Islet precursor cell (in vitro differentiated cells): ENCODE measurements at places on chromosomes 2 and 18.
A peak's percentile ranks its signal among the peaks of the same experiment; 100 is the strongest.

DNA sequence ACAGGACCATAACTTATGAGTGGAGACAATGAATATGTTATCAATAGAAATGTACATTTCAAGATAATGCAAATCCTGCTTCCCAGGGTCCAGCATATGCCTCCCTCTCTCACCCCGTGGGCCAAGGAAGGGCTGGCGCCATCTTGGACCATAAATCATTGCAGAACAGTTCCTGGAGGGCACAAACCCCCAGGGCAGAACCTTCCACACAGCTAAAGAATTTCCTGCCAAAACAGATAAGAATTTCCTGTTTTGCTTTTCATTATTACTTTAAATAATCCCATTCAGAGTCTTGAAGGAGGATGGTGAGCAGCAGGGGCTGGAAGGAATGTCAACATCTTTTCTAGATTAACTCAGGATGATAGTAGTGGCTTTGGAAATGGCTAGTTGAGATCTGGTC, 53.7 kb downstream of the EHD3 start:
- peak; percentile 52 for DNase-seq

GRCh38 chr2:133755480-133756300, 187.4 kb upstream of the NCKAP5 start:
- DNase-seq, result no peak

GRCh38 chr2:236176417-236176816, 8.2 kb upstream of the GBX2 start:
- no peak for DNase-seq

DNA sequence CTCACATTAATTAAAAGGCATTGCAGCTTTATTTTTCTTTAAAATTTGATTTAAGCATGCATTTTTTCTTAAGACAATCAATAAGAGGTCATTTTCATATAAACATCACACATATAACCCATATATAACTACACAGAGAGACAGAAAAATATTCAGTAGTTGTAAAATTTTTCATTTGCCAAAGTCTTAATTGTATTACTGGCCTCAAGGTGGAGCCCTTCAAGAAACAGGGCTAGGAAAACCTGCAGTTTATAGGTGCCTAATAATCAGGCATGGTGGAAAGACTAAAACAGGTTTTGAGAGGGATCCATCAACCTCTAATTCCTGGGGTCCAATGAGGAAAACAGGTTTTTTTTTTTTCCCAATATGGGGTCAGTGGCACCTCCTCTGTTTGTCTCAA, 71.3 kb upstream of the ZNF804A start:
- DNase-seq, result no peak

DNA sequence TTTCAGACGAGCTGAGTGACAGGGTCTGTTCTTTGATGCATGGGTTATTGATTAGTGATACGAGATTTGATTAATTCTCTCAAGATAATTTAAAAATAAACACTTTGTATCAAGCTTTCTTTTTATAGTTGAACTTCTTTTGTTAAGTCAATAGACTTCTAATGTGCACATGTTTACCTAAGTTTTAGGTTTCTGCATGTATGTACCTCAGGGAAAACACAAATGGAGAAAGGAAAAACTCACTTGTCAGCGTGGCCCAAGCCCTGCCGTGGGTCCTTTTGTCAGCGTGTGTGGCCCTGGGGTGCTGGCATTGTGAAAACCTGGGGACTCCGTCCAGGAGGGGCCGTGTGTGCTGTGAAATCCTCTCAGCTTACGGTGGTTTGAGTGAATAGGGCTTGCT, 153.7 kb downstream of the SNTG2 start:
- DNase-seq, result no peak

DNA sequence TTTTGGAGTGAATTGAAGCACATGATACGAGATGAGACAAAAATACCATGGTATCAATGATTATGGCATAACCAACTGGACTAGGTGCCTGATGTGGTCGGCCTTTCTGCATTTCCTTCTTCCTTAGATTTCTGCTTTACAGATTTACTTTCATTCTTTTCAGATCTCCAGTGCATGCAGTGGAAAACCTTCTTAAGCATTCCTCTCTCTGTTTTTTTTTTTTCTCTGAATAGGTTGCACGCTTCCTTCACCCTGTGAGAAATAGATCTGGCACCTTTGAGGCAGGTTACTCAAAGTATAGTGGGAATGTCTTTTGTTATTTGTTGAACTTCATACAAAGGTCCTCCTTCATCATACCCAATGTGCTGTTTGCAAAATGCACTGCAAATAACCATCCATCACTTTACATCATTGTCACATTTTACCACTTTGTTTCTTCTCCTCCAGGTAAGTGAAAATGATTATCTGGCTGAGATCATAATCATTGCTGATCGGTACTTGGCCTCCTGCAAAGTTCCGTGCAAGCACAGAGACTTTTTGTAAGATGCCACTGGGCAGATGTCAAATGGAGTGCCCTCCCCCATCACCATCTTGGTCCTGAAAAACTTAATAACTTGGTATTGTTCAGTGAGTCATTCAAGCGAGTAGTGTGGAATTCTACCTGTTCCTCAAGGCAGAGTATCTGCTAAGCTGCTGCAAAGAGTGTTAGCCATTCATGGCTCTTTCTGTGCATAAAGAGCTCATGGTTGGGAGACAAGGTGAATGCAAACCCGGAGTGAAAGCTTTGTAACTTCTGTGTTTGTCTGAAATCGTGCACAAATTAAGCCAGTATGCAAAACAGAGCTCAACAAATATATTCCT, 30.0 kb upstream of the KLHL14 start:
- no peak for DNase-seq

DNA sequence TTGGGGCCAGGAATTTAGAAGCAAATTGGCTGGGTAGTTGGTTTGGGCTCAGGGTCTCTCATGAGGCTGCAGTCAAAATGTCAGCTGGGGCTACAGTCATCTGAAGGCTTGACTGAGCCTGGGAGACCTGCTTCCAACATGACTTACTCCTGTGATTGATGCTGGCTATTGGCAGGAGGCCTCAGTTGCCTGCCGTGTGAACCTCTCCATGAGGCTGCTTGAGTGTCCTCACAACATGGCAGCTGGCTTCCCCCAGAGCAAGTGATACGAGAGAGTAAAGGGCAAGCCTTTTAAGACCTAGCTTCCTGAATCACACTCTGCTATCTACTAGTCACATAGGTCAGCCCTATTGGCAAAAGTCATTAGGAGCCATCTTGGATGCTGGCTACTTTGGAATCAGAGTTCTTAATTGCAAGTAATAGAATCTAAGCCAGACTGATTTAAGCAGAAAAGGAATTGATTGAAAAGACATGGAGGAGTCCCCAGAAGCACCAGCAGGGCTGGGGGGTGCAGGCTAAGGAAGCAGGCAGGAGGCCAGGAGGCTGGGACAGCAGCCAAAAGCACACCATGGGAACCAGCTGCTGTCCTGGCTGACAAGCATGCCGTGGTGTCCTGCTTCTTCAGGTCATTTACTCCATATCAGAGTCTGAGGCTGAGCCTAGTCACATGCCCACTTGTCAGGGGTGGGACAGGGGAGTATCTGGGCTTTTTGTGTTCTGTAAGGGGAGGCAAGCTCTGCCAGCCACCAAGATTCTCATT, 7.8 kb upstream of the GIGYF2 start:
- no peak for DNase-seq

- peak; percentile 53 for DNase-seq
Observed at GRCh38 chr2:43054367-43054766, 172.0 kb downstream of the ZFP36L2 start.

DNA sequence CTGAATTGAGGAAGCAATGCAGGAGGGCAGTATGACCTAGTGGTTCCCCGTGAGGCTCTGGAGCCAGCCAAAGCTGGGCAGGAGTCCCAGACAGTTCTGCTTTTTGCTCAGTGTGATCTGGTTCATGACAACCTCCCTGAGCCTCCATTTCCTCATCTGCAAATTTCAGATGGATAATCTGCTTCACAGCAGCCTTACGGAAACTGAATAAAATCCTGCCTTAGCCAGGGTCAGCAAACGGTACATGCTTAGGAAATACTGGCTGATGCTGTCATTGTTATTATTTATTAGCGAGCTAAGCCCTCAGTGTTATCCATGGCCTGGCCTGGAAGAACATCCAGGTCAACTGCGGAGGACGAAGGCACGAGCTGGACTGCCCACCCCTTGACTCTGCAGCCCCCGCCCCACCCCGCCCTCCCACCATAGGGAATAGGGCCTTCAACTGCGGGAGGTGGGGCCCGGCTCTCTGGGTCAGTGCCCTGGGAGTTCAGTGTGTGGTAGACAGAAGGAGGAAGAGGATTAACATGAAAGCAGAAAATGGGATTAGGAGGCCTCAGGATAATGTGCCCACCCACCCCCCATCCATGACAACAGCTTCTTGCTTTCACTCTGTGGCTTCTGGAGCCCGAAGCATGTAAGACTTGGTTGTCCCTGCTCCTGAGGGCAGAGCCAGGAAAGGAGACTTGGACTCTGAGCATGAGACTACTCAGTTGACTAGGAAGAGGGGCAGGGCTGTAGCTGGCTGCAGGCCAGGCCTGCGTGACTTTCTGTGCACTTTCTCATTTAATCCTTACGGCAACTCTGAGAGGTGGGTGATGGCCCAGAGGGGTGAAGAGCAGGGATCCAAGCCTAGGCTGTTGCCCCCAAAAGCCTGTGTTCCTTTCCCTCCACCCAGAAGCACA, 13.1 kb downstream of the PKDCC start:
- no peak for DNase-seq

- peak; percentile 21 for DNase-seq
Observed at GRCh38 chr2:241567776-241568175, 9.2 kb downstream of the BOK start.
